ENCODE measurements at places on chromosomes 11 and 22. TPM values are rescaled to one million over a fixed set of nuclear protein-coding genes. Genes with fewer than 3 reads are reported as not detected.

- no peak for DNase-seq
Observed at GRCh38 chr22:41952713-41953112, 763 bp downstream of the SMIM45 start.

- no peak for DNase-seq
Observed at GRCh38 chr11:85801527-85801926, 9.4 kb downstream of the SYTL2 start.

GRCh38 chr22:25413620-25414019 lies 150.9 kb upstream of the GRK3 start:
- no peak for DNase-seq

- no peak for DNase-seq
Observed at GRCh38 chr22:48868554-48868953, 959.1 kb downstream of the BRD1 start.

DNA sequence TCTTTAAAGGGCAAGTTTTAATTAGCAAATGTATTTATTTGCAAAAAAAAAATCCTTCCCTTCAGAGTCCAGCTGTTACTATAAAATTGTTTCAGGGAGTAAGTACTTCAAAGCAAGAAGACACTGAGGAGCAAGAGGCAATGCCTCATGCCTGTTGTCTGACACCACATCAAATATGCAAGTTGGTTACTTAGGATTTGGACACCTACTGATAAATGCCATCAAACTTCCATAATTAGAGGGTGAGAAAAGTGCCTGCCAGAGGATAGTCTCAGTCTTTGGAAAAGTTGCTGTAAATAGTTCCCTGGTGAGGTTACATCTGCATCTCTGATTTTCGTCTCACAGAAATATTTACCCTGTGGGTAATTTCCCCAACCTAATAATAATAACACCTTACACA lies 4.1 kb upstream of the TENM4 start:
- no peak for DNase-seq

DNA sequence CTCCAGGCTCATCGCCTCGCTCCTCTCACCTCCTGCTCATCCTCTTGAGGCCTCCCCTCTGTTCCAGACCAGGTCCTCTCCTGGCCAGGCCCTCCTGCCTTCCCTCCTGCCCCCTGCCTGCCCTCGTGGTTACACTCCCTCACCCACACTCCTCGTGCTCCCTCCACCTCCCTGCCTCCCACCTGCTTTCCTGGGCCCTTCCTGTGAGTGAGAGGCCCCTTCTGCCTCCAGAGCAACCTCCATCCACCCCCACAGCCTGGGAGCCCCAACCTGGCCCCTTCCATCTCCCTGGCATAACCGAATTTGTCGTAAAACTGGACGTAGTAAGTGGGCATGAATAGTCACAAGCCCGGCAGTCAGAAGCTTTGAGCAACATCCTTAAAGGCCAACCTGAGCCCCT lies 4.5 kb downstream of the APOBEC3G start:
- no peak for DNase-seq

Gene C11orf86
- not detected for polyA plus RNA-seq

Gene NPAS4
- polyA plus RNA-seq = 0.38 TPM

All from right lung (tissue), 10 donors.